ENCODE measurements at places on chromosomes 12 and 14. TPM values are rescaled to one million over a fixed set of nuclear protein-coding genes. Genes with fewer than 3 reads are reported as not detected.
A peak's percentile ranks its signal among the peaks of the same experiment; 100 is the strongest.

- DNase-seq, result no peak
Measured at GRCh38 chr12:95073698-95074520, 491 bp upstream of the NR2C1 start.

NTN4 gene
- 17.1 TPM for total RNA-seq

DNA sequence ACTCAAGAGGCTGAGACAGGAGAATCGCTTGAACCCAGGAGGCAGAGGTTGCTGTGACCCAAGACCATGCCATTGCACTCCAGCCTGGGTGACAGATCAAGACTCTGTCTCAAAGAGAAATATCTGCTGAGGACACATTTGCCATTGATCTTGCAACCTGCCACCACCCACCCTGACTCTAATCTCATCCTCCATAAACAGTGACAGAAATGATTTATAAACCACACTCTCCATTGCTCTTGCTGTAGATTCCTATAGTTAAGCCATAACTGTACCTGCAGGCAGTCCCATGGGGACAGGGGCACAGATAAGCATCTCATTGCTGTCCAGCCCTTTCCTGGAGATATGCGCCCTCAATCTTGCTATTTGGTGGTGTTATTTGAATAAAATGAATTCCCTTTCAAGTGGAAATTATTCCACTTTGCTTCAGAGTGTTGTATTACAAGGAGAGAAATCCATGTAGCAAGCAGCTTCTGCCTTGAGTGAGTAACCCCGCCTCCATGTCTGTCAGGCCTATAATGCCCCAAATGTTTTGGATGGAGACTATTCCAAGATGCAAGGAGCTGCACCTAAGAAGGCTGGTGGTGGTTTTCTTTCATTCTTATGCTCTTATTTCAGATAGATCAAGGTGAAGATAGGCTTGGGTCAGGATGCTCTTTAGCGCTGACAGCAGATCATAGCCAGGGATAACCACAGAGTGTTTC is 3.0 kb upstream of the ZDHHC22 start:
- DNase-seq, result no peak

- DNase-seq, result no peak
Measured at GRCh38 chr12:108173160-108173559, 44.1 kb downstream of the WSCD2 start.

- no peak for DNase-seq
Measured at GRCh38 chr14:89977668-89978067, 21.9 kb downstream of the TDP1 start.

SERPINA12 gene
- total RNA-seq, result not detected

GRCh38 chr12:16002880-16003279 is 91.7 kb downstream of the DERA start:
- DNase-seq, result no peak

DNA sequence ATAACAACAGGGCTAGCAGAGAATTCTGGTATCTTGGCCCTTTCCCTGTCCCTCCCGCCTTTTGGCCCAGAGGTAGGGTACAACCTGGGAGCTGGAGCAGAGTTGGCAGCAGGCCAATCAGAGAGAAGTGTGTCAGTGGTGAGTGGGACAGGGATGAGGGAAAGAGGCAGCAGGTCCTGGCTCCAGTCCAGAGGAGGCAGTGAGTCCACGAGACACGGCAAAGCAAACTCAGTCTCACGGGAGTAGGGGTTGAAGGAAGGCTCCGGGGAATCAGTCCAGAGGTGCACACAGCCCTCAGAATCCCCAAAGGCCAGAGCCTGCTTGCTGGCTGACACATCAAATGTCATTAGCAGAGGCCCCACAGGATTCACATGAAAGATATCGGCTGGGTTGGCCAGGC is 7.3 kb downstream of the PAN2 start:
- no peak for DNase-seq

ZFYVE26 gene
- total RNA-seq, result 17.3 TPM

DNA sequence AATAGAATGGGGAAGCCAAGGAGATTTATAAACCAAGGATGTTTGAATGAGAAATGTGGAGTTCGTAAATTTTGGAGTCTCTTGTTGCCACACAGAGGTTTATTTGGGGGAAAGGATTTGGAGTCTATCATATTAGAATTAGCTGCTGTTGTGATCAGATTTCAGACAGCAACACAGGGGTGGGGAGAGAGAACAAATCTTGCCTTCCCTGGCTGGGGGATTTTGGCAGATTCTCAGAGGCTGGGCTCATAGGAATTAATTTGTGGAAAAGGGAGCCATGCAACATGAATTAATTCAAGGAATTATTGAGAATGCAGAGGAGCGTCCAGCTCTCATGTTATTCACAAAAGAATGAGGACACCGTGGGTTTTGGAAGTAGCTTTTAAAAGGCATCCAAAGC is 73.9 kb upstream of the PRMT8 start:
- DNase-seq, result no peak

GRCh38 chr12:6603095-6603567 is 4.0 kb downstream of the CHD4 start:
- DNase-seq, result no peak

- no peak for DNase-seq
Measured at GRCh38 chr14:93009471-93010129, 86.7 kb downstream of the CHGA start.

GRCh38 chr14:24052656-24053547 is 1.1 kb downstream of the CARMIL3 start:
- DNase-seq, result no peak

DNA sequence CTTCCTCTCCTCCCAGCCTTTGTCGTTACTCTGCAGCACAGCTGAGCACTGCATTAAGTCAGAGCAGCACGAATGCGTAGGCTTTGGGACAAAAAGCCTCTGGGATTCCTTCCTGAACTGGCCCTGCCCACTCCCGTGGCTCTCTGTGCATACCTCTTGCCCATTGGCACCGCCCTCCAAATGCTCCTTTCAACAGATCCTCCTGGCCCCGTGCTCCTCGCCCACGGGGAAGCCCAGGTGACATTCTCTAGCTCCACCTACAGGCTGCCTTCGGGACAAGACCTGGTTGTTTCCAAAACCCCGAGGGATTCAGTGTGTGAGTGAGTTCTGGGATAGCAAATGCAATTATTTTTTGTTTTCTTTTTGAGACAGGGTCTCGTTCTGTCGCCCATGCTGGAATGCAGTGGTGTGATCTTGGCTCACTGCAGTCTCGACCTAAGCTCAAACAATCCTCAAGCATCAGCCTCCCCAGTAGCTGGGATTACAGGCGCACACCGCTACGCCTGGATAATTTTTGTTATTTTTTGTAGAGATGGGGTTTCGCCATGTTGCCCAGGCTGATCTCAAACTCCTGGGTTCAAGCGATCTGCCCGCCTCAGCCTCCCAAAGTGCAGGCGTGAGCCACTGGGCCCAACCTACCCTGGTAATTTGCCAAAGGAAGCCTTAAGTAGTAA is 17.9 kb upstream of the TDRD9 start:
- no peak for DNase-seq

DNA sequence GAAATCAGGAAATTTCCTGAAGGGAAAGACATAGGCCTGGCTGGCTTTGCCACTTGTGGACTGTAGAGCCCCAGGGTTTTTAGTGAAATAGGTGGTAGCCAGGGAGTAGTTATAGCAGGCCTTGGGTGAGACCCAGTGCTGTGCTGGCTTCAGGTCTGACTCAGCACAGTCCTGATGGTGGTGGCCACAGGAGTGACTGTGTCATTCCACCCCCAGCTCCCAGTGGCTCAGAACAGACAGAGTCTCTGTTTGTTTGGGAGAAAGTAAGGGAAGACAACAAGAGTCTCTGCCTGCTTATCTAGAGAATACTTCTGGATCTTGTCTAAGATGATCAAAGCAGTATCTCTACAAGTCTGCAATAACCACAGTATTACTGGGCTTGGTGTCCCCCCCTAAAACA is 27.5 kb upstream of the OR6J1 start:
- no peak for DNase-seq

RNFT2 gene
- total RNA-seq, result 12.3 TPM

BEGAIN gene
- total RNA-seq, result 26.5 TPM

DNA sequence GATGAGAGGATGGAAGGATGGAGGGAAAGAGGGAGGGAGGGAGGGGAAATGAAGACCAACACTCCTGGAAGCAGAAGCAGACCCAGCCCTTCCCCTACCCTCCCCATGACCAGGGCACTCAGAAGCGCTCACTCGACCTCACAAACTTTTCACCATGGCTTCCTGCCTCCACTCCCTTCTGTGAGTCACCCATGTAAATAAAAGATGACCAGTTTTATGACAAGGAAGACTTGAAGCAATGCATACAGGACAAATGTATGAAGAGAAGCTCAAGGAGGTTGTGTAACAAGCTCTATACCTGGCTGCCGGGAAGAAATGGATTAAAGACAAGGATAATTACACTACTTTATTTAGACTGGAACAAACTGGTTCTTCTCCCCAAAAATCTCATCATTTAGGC is 63.8 kb downstream of the CDC42BPB start:
- peak; percentile 46 for DNase-seq

GRCh38 chr12:79859646-79860045 is 75.3 kb downstream of the PPP1R12A start:
- DNase-seq, result no peak

- no peak for DNase-seq
Measured at GRCh38 chr14:95507174-95507573, 9.3 kb downstream of the SYNE3 start.

DNA sequence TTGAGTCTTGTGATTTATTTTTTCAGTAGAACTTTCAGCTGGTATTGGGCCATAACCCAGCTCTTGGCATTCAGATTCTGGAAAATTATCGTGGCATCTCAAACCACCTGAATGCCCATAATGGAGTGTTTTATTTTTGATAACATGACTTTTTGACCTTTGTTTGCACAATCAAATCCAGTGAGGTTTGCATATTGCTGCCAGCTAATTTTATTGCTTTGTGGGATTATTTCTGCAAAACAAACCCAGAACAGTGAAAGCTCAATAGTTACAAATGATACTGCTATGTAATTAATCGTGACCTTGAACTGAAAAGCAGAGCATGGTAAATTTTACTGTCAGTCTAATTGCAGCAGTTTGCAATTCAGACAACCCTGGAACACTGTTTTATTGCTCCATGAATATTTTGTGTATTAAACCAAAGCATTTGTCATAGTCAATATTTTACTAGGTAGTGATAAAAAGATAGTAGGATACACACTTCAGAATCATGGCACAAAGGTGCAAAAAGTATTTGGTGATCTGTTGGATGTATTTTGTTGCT is 255.2 kb upstream of the NAV3 start:
- DNase-seq, result no peak

- no peak for DNase-seq
Measured at GRCh38 chr12:69068448-69068847, 135.5 kb upstream of the CPM start.

DNA sequence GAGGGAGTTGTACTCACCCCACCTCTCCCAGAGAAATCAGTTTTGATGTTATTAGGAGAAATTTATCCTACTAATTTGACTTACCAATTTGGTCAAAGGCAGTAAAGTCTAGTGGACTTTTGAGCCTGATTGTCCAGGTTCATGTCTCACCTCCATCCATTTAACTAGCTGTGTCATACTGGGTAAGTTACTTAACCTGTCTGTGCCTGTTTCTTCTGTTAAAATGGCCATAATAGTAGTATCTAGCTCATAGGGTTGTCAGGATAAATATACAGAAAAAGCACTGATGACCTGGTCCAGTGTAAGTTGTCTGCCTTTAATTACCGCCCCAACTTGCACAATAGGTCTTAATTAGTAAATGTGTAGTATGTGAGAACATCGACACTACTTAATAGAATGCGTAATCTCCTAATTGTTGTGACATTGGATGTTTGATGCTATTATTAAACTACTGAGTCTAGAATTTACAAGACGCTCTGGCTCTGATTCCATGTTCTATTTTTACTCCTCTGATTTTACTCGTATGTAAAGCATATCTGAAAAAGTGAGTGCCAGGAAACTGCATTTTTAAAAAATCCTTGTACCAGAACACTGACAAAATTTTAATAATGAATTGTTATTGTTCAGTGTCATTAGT is 1.5 kb downstream of the RAB21 start:
- DNase-seq, result no peak

DNA sequence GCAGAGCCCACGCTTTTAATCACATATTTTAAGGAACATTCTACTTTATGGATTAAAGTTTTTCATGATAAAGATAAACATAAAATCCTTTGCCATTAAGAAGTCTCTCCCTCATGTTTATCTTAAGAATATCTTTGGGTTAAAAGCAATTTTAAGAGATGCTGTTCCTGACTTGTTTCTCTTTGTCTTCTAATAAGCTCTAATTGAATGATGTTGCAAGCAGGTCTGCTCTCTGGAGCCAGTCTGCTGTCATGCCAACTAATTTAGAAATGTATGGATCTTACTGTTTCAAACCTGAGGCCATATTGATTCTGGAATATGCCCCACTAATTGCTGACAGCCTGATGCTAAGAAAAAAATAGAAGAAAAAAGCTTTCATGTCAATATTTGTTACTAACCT is 173.6 kb downstream of the TTC8 start:
- DNase-seq, result no peak

DNA sequence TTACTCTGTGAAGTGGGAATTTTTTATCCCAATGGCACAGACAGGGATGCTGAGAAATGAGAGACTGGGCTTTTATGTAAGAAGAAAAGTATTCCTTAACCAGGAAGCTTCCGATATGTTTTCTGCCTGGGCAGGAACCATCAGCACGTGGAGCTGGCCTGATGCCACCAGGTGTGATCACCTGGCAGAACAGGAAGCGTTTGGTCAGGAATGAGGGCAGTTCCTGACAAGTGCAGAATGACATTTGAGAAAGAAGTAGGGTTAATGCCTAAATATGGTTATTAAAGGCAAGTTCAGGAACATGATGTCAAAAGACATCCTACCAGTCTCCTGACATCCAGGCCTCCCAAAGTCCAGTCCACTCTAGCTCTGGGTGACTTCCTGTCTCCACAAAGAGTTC is 210.3 kb downstream of the NUAK1 start:
- DNase-seq, result no peak

DNA sequence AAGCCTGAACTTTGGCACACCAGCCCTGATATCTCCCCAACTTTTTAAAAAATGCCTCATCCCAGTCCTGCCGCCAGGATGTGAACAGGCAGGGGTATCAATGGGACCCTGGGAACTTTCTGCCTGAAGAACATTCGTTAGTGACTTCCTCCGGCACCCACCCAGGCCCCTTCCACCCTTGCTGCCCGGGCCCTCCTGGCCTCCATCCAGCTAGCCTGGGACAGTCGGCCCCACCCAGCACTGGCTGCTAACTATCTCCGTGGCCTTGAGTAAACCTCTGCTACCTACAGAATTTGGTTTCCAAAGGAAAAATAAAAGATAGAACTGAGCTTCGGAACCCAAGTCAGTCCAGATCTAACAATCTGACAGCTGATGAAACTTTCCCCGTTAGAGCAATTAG is 14.3 kb downstream of the SCARB1 start:
- DNase-seq, result no peak

C3AR1 gene
- total RNA-seq, result not detected

DCN gene
- total RNA-seq, result 1.9 TPM

CLEC7A gene
- not detected for total RNA-seq

KIF26A gene
- 4.4 TPM for total RNA-seq

Measured in Panc1 (cell line).